ENCODE measurements at places on chromosomes 12 and 14. TPM values are rescaled to one million over a fixed set of nuclear protein-coding genes. Genes with fewer than 3 reads are reported as not detected.

Gene ZNF219
- total RNA-seq: 29.5 TPM

DNA sequence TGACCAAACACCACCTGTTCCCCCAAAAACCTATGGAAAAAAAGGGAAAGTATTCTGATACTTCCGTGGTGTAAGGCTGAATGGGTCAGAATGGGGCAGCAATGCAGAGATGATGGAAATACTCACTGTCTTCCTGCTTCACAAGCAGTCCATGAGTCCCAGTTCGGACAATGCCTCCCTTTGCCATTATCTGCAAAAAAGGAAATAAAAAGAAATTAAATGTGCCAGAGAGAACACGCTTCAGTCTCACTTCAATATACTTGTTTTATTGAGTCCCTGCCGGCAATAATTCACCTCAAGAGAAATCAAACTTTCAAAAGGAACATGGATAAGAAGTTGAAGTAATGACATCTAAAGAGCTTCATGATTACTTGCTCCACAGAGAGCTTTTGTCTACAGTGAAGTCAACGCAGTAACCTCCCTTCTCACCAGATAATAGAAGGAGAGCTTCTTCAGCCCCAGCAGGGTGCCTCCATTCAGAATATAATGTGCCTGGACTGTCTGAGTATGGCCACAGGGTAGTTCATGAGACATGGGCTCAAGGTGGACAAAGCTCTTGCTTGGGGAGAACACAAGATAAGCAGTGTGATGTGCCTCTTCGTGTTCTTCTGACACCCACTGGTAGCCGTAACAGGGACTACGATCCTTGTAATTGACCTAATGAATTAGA is 14.6 kb downstream of the A2M start:
- no peaks in the 10 kb centered on the region for H3K4me1 ChIP-seq
- no peaks in the 10 kb centered on the region for H3K36me3 ChIP-seq
- no peak overlapping the region for H3K27ac ChIP-seq
- DNase-seq: no peak

Gene ACSM4
- not detected for total RNA-seq

DNA sequence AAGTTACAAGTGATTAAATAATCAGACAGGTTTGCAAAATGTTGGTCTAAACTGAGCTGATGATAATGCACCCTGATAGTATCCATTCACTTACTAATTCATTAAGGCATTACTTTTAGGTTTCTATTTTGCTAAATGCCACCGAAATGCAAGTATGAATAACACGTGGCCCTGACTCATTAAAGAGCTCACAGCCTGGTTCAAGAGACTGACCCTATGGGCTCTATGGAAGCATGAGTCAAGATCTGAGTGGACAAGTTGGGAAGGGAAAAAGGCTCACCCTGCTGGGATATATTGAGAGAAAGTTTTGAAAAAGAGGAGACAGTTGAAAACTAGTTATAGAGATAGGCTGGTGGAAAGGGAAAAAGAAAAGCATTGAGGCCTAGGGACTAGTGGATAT is 14.8 kb upstream of the LRRC9 start:
- H3K4me3 ChIP-seq: no peak overlapping the region
- no peak overlapping the region for H3K27ac ChIP-seq
- no peaks in the 10 kb centered on the region for H3K36me3 ChIP-seq
- no peak for DNase-seq

GRCh38 chr12:125217308-125217707 is 152.1 kb downstream of the AACS start:
- no peak overlapping the region for H3K4me3 ChIP-seq
- H3K4me1 ChIP-seq: no peaks in the 10 kb centered on the region

DNA sequence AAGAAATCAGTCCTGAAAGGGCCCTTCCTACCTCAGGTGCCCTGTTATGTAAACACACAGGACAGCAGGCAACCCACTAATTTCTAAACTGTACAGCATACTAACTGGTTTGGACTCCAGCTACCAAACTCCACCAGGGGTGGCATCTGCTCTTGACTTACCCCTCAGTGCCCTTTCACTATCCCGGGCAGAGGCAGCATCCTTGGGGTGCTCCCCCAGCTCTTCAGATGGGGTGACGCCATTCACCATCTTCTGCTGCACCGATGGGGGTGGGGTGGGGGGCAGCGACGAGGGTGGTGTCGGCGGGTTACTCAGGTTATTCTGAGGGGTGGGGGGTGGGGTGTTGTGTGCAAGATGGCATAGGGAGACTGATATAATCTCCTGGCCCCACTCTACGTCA is 11.5 kb upstream of the PRKAG1 start:
- H3K36me3 ChIP-seq: no peaks in the 10 kb centered on the region
- H3K27me3 ChIP-seq: no peaks in the 10 kb centered on the region
- no peak overlapping the region for H3K4me3 ChIP-seq
- no peak overlapping the region for H3K27ac ChIP-seq

Gene SLC25A47
- 1.6 TPM for total RNA-seq

DNA sequence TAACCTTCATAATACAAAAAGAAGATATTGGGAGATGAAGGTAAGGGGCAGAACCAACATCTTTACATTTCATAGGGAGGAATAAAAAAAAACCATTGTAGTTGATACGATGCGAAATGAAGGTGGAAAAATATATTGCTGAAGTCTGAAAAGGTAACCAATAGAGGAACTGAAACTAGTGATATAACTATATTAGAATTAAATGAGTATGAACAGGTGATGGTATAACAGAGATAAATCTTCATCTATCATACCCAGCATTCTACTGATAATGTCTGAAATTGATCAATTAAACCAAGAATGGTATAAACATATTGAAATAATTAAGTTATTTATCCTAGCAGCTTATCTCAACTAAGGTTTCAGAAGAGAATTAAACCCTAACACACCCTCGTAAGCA is 332.1 kb downstream of the NELL2 start:
- H3K27ac ChIP-seq: no peak overlapping the region
- no peaks in the 10 kb centered on the region for H3K4me1 ChIP-seq
- H3K36me3 ChIP-seq: no peaks in the 10 kb centered on the region
- no peak for DNase-seq
- H3K4me3 ChIP-seq: no peak overlapping the region
- no peaks in the 10 kb centered on the region for H3K27me3 ChIP-seq

DNA sequence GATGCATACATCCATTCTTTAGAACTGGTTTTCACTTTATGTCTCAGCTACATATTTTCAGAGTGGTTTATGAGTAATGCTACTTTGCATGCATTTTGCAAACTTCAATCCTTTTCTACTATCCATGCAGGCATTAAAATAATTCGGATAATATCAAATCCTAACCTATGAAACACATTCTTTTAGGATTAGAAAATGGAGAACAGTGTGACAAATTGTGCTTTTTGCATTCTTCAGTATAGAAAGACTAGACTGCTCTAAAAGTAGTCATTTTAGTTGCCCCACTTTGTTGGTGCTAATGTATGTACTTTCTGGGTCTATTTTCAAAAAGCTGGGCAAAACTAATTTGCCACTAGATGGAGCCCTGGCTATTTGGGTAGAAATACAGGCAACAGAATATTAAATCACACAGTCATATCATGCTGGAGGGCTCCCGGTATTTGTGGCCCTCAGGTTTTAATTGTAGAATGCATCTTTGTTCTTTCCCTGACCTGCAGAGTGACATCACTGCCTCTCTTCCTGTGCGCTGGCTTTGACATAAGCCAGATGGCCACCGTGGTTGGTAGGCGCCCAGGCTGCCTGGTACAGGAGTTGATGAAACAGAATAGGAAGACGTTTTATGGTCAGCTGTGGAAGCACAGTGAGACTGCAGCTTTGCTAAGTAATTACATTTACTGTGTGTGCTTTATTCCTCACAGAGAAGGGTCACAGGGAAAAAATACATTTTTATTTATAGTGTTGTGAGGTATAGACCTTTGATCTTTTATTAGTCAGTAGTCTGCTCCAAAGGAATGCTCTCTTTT is 28.1 kb downstream of the MSRB3 start:
- DNase-seq: peak; percentile 78
- peak overlapping the region; percentile 60 for H3K27ac ChIP-seq
- no peak overlapping the region for H3K4me3 ChIP-seq
- peaks cover 13% of the 10 kb centered on the region for H3K4me1 ChIP-seq
